ENCODE measurements at places on chromosomes 4 and X.

DNA sequence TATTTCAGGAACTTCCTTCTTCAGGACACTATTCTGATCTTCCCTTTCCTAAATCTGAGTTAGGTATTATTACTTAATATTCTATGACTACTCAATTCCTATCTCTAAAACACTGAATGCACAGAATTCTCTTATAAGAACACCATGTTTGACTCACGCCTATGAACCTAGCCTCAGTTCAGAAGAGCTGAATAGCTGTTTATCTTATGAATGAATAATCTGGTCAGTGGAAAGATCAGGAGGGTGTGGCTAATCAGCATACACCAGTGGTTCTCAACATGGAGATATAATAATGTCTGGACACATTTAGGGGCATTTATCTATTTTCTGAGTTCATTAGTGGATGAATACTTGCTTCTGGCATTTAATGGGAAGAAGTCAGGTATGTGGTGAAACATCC lies 24.2 kb downstream of the EPHA5 start:
- DNase-seq: no peak

- DNase-seq: no peak
These were observed 9.8 kb downstream of the FGFR3 start for GRCh38 chr4:1802720-1803522.

DNA sequence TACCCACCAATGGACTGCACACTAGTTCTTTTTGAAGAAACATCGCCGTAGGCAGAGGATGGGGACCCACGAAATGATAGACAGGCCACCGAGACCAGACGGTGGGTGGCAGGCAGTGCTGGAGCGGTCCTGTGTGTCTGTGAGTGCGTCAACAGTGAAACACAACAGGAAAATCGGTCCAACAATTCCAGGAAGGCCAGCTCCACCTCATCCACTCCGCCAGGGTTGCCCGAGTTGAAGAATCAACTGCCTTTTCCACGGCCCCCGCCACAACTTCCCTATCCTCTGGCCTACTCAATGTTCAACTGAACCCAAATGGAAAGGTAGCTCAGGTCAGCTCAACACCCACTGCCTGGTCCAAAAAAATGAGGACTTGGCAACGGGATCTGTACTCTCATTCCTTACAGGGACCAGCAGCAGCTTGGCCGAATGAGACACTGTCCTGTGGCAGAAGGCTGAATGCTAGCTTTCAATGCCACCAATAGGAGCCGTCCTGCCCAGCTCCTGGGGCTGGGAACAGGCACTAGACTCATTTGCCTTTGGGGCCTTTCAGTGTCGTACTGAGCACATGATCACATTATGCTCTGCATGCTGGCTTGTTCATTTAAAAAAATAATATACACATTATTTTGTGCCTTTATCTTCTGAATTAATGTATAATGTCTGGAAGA lies 43.5 kb downstream of the MID1 start:
- no peak for DNase-seq

GRCh38 chrX:41604177-41604576 lies 84.6 kb upstream of the GPR34 start:
- DNase-seq: no peak

DNA sequence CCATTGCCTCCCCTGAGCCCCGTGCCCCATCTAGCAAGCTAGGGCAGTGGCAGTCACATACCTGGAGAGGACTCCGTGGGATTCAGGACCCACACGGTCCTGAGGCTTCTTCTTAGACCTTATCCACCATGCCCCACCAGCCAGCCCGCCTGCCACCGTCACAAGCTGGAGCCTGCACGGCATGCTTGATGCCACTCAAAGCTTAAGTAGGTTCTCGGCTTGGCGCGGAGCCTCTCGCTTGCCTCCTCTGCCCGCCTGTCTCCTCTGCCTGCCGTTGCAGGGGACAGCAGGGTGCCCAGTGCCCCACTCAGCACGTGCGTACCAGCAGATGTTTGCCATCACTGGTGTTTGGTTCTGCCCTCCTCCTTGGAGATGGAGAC lies 14.1 kb downstream of the PSAPL1 start:
- no peak for DNase-seq

- DNase-seq: no peak
These were observed 568.1 kb upstream of the GNPDA2 start for GRCh38 chr4:45294464-45294863.

- DNase-seq: no peak
These were observed 310.8 kb downstream of the AFF2 start for GRCh38 chrX:148811236-148811635.

- DNase-seq: no peak
These were observed 19.7 kb upstream of the CXCL6 start for GRCh38 chr4:73816814-73817213.

DNA sequence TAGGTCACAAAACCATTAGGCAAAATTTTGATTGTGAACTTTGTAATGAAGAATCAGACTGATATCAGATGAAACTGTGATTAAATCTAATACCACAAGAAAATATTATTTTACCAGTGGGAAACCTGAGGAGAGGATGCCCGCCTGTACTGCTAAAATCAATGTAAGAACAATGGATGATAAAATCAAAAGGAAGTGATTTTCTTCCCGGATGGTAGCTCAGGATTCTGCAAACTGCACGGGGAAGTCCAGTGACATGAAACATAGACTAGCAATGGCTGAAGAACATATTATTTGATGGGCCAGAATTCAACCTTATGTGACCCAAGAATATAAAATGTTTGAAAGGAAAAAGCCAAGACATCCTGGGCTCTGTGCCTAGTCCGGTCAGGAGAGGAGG lies 974.9 kb downstream of the PCDH18 start:
- no peak for DNase-seq

- peak; percentile 7 for DNase-seq
These were observed 7.8 kb downstream of the SERTM2 start for GRCh38 chrX:111519215-111519614.

GRCh38 chrX:121832446-121832845 lies 785.0 kb downstream of the GLUD2 start:
- no peak for DNase-seq

GRCh38 chrX:122238801-122239200 lies 945.3 kb upstream of the GRIA3 start:
- DNase-seq: no peak

DNA sequence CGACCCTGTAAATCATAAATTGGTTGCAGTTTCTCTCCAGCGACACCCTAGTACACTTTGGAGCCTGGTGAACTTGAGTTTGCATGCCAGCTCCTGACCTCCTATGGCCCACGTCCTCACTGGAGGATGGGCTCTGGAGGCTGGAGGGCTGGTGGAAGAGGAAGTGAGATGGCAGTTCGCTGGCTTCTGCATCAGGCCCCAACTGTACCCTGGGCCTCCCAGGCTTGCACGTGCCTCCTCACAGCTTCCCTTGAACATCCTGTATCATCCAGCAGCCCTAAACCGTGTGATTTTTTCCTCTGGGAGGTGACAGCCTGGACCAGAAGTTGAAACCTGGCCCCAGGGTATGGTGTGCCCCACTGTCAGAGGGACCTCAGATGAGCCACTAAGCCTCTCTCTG lies 78.5 kb downstream of the HTRA3 start:
- no peak for DNase-seq

DNA sequence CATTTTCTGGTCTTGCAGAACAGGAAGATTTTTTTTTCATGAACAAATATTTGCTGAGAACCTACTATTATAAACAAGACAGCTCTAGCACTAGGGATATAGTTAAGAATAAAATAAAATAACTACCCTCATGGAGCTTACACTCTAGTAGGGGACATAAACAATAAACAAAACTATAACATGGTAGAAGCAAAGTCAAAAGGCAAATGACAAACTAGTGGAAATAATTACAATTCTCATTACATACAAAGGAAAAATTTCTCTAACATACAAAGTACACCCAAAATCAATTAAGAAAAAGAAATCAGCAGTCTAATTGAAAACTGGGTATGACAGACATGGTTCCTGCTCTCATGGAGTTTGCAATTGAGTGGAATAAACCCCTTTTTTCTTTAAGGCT lies 32.0 kb downstream of the VSIG4 start:
- no peak for DNase-seq

- DNase-seq: no peak
These were observed 69.2 kb upstream of the PLS3 start for GRCh38 chrX:115491766-115492165.

DNA sequence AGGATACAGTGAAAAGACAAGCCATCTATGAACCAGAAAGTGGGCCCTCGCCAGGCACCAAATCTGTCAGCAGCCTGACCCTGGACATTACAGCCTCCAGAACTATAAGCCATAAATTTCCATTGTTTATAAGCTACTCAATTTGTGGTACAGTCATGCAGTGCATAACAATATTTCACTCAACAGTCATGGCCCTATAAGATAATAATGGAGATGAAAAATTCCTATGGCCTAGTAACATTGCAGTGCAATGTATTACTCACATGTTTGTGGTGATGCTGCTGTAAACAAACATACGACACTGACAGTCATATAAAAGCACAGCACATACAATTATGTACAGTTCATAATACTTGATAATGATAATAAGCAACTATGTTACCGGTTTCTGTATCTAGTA lies 17.1 kb upstream of the TLR1 start:
- no peak for DNase-seq

- DNase-seq: no peak
These were observed 6.9 kb upstream of the HAND2 start for GRCh38 chr4:173536808-173537429.

DNA sequence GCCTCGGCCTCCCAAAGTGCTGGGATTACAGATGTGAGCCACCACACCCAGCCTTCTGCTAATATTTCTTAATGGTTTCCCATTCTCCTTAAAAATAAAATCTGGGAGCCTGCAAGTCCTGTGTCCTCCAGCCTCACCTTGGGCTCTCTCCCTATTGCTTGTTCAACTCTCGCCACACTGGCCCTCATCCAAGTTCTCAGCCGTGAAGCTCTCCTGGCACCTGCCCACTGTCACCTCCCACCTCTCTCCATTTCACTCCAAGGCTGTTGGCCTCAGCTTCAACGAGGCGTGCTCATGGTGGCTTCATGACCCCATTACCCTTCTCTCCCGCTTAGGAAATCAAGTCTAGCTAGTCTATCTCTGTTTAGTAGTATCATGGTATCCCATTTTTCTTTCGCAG lies 9.5 kb upstream of the ETNPPL start:
- DNase-seq: no peak

GRCh38 chr4:16693641-16694040 lies 204.8 kb downstream of the LDB2 start:
- DNase-seq: no peak

DNA sequence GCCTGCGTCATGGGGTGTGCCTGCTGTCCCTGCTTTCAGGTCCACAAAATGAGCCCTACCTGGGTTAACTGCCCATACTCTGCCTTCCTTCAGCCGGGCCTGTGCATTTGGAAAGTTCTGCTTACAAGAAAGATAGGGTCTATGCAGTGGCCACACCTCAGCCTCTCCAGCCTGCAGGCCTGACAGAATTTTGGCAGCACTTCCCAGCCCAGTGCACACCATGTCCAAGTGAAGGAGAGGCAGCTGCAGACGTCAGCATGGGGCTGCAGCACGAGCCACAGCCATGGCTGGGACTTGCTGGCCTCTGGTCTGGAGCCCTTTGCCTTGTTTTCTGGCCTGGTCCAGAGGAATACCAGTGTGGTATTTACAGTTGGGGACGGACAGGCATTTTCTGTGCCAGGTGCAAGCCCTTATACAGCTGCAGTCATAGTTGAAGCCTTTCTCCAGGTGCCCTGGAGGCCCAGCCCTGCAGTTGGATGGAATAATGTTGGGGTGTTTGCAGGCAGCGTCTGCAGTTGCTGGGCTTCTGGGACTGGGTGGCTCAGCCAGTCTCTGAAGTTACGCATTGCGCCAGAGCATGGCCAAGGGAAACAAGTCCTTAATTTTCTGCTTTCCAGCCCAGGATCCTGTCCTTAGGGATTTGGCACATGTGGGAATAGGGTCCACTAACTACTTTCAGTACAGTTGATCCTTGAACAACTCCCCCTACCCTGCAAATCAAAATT lies 26.2 kb downstream of the JADE1 start:
- DNase-seq: no peak

- no peak for DNase-seq
These were observed 30.9 kb upstream of the FAM156A start for GRCh38 chrX:52988985-52989917.

DNA sequence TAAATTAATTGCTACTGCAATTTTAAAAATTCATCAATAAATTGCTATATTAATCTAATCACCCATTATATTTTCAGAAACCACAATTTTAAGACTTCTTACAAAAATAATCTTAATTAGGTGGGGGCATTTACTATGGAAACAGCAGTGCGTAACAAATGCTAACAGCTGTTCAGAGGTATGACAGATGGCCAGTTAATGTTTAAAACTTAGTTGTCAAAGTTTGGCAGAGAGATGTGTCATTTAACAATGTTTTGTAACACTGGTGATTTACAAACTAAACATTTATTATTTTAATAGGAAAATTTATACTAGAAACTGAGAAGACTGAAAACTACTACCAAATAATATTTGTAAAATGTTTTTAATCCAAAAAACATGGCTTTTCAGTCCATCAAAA lies 85.2 kb upstream of the GPR34 start:
- DNase-seq: no peak

DNA sequence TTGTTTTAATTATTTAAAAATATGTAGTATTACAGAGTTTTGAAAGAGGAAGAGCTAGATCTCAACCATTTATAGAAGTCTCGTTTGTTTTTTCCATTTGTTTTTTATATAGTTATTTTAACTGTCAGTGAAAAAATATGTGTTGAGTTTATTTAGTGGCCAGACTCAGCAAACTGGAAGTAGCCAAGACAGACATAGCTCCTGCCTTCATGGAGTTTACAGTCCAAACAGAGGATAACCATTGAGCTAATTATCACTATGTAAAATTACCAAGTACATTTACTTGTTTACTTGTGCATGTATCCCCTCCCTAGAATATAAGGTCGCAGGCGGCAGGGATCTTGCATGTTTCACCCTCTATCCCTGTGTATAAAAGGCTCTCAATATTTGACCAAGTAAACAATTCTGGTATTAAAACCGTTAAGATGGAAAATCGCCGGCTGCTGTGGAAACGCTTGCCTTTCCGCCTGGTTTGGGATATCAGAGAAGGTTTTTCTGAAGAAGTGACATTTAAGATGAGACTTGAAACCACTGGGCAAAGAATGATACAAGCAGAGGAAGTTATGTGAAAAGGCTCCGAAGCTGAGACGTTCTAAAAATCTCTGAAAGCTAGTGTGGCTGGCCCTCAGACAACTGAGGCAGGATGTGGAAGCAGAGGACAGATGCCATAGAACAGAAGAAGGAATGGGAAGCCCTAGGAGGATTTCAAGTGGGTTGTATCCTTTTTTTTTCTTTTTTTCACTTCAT lies 1.3 kb upstream of the CCNI start:
- DNase-seq: no peak

- peak; percentile 16 for DNase-seq
These were observed 3.9 kb upstream of the SULT1B1 start for GRCh38 chr4:69764311-69764710.

- DNase-seq: no peak
These were observed 82.0 kb downstream of the IRF2 start for GRCh38 chr4:184392316-184392715.

GRCh38 chr4:90357117-90357710 lies 230.0 kb downstream of the CCSER1 start:
- DNase-seq: peak; percentile 42

DNA sequence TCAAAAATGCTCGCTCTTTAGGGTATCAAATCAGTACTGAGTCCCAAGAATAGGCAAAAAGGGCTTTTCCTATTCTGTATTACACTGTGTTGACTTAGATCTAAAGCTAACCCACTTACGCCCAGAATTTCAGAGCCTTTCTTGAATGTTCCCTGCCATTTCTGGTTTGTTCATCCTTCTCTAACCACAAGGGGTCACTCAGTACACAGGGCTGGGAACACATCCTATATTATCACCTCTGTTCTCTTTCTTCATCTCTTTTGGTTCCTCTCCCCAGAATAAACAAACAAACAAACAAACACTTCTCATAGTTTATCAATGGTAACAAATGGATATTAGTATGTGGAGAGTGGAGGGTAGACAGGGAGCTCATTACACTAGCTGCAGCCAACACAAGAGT lies 25.5 kb upstream of the MORC4 start:
- DNase-seq: peak; percentile 33
